Stimulated activated CD4-positive, alpha-beta T cell treated with anti-CD3 and anti-CD28 coated beads, Interleukin-15, amount 100 ng/mL, for 48 hours (primary cell): ENCODE measurements at places on chromosomes 2 and 18.

DNA sequence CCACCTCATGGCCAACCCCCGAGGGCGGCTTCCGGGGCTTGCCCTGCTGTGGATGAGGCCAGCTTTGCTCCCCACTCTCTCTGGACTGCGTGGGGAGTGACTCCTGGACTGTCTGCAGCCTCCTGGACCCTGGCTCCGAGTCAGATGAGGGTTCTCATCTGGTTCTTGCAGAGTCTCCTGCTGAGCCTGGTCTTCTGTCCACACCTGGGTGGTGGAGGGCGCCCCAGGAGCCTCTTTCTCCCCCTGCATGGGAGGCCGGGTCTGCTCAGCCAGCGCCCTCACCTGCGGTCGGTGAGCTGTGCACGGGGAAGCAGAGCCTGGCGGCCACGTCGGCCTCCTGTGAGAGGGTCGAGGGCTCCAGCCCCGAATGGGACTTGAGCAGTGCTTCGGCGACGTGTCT, 78.3 kb downstream of the RTP5 start:
- no peak for DNase-seq

DNA sequence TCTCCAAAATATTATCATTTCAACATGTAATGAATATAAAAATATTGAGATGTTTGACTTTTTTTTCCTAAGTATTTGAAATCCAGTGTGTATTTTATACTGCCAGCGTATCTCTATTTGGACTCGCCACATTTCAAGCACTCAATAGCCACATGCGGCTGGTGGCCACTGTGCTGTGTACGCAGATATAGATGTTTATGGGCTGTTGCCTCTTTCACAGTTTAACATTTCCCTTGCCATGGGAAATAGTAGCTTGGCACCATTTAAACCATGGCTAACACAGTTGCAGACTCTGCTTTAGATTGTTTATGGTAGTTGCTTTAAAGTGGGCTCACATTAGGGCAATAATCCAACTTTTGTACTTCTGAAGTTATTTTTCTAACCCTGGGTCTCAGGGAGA, 136.6 kb upstream of the ITGB6 start:
- DNase-seq, result no peak

- no peak for DNase-seq
Observed at GRCh38 chr2:16644221-16644925, 21.3 kb downstream of the CYRIA start.

GRCh38 chr2:30664761-30665358, 142.4 kb downstream of the CAPN13 start:
- no peak for DNase-seq

GRCh38 chr18:5518899-5519371, 24.9 kb downstream of the EPB41L3 start:
- no peak for DNase-seq
